ENCODE measurements at places on chromosomes 13 and 19.

DNA sequence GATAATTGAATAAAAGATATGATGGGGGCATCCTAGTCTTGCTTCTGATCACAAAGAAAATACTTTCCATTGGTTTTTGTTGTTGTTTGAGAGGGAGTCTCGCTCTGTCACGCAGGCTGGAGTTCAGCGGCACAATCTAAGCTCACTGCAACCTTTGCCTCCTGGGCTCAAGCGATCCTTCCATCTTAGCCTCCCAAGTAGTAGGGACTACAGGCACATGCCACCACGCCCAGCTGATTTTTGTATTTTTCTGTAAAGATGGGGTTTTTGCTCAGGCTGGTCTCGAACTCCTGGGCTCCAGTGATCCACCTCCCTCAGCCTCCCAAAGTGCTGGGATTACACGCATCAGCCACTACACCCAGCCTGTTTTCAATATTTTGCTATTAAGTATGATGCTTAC lies 17.1 kb upstream of the PSMC4 start:
- DNase-seq: no peak

DNA sequence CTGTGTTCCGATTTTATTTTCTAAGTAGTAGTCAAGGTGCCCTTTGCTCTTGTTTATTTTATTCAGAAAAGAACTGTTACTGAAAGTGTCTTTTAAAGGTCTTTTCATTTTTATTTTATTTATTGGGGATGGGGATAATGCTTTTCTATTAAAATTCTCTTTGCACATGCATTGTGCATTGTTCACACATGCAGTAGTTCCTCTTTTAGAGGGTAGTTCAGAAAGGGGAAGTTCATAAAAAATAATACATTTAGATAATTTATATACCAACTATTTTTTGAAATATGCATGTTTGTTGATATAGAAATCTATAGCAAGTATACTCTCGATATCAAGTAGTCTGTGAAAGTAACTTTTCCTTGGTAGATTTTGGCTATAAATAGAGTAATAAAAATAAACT lies 3.5 kb downstream of the GPC5 start:
- DNase-seq: no peak

DNA sequence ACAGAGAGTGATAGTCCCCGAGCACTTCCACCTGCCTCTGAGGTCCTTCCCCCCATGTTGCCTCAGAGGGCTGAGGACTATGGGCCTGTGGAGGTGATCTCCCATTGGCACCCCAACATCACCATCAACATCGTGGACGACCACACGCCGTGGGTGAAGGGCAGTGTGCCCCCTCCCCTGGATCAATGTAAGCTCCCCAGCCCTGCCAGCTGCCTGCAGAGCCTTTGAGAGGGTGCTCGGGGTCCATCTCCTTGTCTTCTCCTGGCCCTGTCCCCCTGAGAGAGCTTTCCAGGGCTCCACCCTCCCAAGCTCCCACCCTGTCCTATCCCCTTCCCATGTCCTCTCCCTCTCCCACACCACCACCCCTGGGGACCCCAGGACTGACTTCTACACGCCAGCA lies 14.9 kb upstream of the RELB start:
- no peak for DNase-seq

- no peak for DNase-seq
Measured at GRCh38 chr13:75647126-75647784, 11.1 kb downstream of the LMO7 start.

- DNase-seq: no peak
Measured at GRCh38 chr19:16066611-16067104, 9.6 kb upstream of the TPM4 start.

- DNase-seq: no peak
Measured at GRCh38 chr13:52950436-52950956, 78.1 kb upstream of the OLFM4 start.

DNA sequence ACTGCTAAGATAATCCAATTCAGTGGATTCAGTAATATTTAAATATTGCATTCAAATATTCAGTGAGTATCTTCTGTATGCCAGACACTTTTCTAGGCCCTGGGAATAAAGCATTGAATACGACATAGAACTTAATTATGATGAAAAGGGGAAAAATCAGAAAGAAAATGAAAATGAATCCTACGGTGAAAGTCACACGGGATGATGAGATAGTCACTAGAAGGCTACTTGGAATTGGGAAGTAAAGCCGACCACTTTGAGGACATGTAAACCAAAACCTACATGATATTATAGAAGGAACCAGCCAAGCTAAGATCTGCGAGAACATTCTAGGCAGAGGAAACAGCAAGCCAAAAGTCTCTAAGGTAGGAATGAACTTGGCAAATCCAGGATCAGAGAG lies 10.1 kb downstream of the DPY19L3 start:
- no peak for DNase-seq

- DNase-seq: no peak
Measured at GRCh38 chr19:3580156-3580934, 4.9 kb upstream of the GIPC3 start.

- no peak for DNase-seq
Measured at GRCh38 chr19:14957464-14957863, 16.2 kb downstream of the OR7C2 start.

DNA sequence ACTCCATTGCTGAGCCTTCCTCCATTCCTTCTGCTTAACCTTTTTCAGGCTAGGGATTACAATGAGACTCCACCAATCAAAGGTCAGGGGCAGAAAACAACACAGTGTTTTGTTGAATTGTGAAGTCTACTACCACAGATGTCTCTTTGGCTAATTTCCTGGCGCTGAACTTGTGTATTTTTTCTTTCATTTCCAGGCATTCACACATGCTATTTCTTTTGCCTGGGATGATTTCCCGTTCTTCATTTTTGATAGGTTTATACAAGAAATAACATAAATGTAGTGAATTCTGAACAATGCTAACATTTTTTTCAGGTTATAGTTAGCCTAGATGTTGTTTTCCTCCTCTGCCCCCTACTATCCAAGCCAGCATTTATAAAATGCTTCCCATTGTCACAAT lies 64.3 kb downstream of the OLFM4 start:
- DNase-seq: no peak

GRCh38 chr13:38141792-38142191 lies 207.9 kb upstream of the UFM1 start:
- DNase-seq: no peak

GRCh38 chr13:40163066-40164000 lies 503.1 kb downstream of the FOXO1 start:
- no peak for DNase-seq

GRCh38 chr13:104098421-104098820 lies 1032.2 kb upstream of the SLC10A2 start:
- DNase-seq: no peak

GRCh38 chr19:14496029-14496833 lies at the start of gene GIPC1:
Gene GIPC1, minus strand, starts transcription at chr19:14496127. Its CDS starts 13,151 bp downstream, at chr19:14482976.
- DNase-seq: peak; percentile 97

- no peak for DNase-seq
Measured at GRCh38 chr13:34046457-34046856, 228.5 kb downstream of the RFC3 start.

GRCh38 chr19:1715540-1715939 lies 37.8 kb upstream of the ONECUT3 start:
- no peak for DNase-seq

- no peak for DNase-seq
Measured at GRCh38 chr13:20264271-20265018, 32.3 kb upstream of the GJB6 start.

- no peak for DNase-seq
Measured at GRCh38 chr13:106683918-106684317, 116.0 kb upstream of the ARGLU1 start.

DNA sequence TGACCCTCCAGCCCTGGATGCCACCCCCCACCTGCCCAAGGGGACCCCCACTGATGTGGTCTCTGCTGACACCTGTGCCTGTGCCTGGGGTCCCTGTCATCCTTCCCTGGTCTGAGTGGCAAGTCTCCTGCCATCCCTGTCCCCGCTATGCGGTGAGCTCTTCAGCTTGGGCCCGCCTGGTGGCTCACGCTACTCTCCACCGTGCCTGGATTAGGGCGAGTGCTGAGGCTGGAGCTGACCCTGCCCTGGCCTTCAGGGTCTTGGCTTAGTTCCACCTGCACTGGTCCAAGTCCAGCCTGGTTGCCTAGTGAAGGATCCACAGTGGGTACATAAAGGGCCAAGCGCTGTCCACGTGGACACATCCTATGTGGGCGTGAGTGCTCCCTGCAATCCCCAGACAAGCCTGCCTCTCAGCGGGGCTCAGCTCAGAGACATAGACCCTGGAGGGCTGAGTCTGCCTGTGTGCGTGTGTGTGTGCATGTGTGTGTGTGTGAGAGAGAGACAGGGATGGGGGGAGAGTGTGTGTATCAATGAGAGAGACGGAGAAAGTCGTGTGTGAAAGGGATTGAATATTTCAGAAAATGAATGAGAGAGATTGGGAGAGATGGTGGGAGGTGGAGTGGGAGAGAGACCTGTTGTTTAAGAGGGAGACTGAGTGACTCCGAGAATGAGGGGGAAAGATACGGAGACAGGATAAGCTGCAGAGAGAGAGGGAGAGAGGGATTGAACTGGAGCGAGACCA lies 22.1 kb downstream of the WTIP start:
- no peak for DNase-seq

- no peak for DNase-seq
Measured at GRCh38 chr19:28764066-28764465, 448.9 kb downstream of the UQCRFS1 start.

- no peak for DNase-seq
Measured at GRCh38 chr19:46830864-46831263, 19.8 kb downstream of the AP2S1 start.

GRCh38 chr13:101289764-101290163 lies 126.5 kb downstream of the NALCN start:
- no peak for DNase-seq

DNA sequence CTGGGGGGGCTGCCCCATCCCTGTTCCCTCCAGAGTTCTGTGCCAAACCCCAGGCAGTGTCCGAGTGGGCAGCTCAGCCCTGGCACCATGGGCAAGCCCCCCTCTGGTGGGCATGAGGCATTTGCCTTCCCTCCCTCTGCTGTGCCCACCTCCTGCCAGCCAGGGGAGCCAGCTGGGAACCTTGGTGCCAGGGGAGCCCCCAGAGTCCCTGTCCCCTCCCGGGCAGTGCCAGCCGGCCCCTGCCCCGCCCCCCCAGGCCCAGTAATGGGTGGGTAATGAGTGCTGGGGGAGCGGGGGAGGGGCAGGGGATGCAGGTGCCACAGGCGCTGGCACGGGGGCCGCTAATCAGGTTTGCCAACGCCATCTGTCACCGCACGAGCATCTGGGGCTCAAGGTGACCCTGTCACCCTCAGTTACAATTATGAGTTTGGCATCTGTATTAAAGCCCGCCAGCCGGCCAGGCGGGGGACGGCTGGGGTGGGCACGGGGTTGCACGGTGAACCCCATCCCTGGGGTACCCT lies 5.9 kb downstream of the DAND5 start:
- no peak for DNase-seq
